ENCODE measurements at places on chromosomes 2 and 18.

DNA sequence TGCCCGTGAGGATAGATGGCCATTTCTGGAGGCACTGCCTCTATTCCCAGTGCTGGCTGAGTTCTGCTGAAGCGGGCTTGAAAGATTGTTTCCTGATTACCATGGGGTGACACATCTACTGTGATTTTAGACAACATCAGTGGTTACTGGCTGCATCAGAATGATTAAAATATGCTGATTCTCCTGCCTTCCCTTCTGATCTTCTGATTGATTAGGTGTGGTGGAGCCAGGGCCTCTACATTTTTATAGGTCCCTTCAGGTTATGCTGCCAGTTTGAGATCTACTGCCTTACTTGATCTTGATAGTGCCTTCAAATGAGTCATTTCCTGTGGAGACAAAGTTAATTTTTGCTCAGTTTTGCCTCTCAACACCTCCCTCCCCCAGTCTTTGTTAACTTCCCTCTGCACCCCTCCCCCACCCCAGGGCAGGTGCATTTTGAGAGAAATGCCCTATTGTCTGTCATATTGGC lies 31.6 kb upstream of the SNORC start:
- DNase-seq: peak; percentile 28

GRCh38 chr2:102895376-102895775 lies 133.5 kb downstream of the TMEM182 start:
- no peak for DNase-seq

DNA sequence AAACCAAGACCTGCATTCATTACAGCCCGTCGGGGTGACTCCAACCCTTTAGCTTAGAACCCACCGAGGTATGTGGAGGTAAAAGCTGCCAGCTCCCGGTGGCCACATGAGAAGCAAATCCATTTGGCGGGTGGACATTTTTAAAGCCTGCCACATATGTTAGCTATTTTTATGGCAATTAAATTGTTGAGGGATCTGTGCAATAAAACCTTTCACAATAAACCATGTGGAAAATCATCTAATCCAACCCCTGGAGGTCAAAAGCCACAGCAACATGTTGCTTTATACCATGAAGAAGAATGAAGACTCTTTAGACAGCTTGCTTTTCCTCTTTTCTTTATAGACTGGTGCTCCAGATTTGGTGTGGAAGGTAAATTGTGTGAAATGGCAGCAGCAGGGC lies 176.3 kb downstream of the AGPS start:
- no peak for DNase-seq

DNA sequence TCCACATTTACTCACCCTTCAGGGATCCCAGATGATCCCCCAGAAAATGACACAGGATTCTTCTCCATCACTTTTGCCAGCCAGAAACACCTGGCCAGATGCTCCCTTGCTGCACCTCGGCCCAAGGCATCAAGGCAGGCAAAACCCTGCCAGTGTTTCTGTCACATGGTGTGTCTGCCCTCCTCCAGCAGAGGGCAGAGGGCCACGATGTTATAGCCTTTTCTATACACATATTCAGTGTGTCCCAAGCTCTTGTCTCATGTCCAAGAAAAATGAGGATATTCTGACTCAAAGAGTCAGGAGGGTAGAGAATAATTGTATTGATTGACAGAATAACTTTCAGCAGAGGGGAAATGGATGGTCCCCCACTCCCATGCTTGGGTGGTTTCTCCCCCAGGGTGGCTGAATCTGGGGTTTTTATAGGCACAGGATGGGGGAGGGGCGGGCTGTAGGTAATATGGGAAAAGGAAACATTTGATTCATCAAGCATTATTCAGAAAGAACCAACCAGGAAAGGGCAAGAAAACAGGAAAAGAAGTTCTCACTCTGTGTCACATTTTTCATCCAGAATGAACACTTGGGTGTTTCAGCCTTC lies 933.9 kb downstream of the TRIB2 start:
- DNase-seq: peak; percentile 30

GRCh38 chr18:23737578-23737977 lies 48.3 kb downstream of the LAMA3 start:
- no peak for DNase-seq
